Epithelial cell of alveolus of lung (primary cell): ENCODE measurements at places on chromosomes 2 and 18. TPM values are rescaled to one million over a fixed set of nuclear protein-coding genes. Genes with fewer than 3 reads are reported as not detected.

CHAC2 gene
- 0.16 and 6.9 TPM in 2 replicates for total RNA-seq

SLC9A2 gene
- total RNA-seq = not detected in 2 replicates

UBE2E3 gene
- total RNA-seq = 95.0 and 177 TPM in 2 replicates

AOX1 gene
- total RNA-seq = 9.8 and 23.7 TPM in 2 replicates
